Dermis blood vessel endothelial cell (primary cell): ENCODE measurements at places on chromosomes 16 and 17.

DNA sequence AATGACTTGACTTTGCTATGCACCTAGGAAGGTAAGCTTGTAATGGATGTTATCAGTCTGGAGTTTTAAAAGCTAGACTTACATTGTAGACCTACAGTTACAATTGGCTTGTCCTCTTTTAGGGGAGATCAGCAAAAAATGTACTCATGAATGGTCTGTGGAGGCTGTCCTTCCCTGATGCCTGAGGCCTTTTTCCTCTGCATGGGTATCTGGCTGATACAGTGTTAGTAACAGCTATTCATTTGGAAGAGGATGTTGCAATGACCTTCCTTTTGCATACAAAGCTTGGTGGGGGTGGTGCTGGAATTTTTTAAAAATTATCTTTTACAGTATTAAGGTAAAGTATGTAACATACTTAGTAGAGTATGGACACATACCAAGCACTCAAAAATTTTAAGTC, 525.5 kb downstream of the KIF2B start:
- DNase-seq: no peak

- DNase-seq: no peak
Measured at GRCh38 chr17:74833501-74834377, 25.9 kb downstream of the GRIN2C start.

GRCh38 chr16:19938536-19938935, 53.9 kb upstream of the GPRC5B start:
- no peak for DNase-seq

DNA sequence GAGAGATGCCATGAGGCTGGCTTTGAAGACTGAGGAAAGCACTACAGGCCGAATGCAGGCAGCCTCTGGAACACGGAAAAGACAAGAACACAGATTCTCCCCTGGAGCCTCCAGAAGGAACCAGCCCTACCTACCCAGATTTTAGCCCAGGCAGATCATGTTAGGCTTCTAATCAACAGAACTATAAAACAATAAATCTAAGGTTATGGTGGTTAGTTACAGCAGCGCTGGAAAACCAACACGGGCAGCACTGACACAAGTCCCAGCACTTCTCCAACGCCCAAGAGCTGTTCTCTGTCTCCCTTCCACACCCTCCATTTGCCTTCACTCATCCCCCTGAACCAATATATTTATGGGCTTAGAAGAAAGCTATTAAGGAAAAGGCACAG, 7.5 kb downstream of the ANKRD11 start:
- DNase-seq: no peak

DNA sequence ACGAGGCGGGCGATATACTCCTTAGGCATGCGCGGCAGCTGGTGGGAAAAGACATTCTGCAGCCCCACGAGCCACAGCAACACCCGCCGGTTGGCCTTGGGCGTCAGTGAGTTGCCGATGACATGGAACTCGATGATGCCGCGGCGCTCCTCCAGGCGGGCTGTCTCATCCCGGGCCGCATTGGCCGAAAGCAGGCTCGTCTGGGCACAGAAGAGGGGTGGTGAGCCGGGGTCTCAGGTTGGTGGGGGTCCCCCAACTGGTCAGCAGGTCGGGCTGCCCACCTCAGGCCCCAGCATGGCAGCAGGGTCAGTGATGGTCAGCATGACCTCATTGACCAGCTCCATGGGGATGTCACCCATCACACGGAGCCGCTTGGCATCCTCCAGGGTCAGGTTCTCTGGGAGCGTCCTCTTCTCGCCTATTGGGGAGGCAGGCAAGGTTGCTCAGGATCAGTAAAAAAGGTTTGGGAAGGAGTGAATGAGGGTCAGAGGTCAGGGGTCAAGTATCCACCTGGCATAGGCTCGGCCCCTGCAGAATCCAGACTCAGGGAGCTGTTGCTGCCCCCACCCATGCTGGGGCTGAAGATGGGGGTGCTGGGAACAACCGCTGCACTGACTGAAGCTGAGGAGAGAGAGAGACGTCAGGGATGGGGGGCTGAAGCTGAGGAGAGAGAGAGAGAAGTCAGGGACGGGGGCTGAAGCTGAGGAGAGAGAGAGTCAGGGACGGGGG, 3.6 kb downstream of the KAT2A start:
- no peak for DNase-seq

DNA sequence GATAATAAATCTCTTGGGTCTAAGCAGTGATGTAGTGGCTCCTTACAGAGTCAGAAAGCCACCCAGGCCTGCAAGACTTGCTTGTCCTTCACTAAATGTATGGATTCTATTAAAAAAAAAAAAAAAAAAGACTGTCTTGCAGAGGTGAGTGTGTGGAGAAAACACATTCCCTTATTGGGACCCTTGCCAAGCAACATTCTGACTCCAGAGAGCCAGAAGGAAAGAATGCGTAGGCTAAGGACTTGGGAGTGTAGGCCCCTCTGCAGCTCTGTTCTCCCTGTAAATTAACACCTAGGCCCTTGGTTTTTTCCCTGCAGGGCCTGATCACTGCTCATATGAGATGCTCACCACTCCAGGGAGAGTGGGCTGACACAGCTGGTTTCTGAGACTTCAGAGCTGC, 17.8 kb downstream of the SCPEP1 start:
- no peak for DNase-seq

GRCh38 chr17:7094652-7095019, 14.6 kb upstream of the CLEC10A start:
- no peak for DNase-seq

DNA sequence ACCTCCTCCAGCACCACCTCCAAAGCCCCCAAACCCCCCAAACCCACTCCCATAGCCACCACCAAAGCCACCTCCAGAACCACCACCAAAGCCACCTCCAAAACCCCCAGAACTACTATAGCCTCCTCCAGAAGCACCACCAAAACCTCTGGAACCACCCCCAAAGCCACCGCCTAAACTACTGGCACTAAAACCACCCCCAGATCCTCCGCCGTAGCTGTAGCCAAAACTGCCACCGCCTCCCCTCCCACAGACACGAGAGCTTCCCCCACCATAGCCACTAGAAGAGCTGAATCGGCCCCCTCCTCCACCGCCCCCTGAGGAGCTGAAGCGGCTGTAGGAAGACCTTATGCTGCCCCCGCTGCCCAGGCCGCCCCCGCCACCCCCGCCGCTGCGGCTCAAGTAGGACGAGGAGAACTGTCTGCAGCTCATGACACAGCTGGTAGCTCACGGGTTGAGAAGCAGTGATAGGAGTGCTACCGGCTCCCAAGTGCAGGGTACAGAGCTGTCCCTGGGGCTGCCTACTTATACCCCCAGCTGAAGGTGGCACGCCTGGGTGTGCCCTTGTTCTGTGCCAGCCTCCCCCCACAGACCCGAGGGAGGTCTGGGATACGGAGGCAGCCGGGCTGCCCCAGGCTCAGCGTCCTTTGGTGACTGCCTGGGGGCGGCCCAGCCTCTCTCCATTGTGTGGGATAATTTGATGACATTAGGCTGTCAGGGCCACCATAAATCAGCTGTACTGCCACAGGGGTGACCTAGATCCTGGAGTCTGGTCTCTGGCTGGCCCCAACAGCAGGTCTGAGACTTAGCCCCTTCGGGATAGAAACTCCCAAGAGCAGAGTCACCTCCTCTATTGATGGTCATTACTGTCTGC, at the start of gene KRT9:
Gene KRT9 (minus strand): TSS at position 499 of the 874 bp plus-strand sequence. CDS start 67 bp downstream, at position 432.
- no peak for DNase-seq

DNA sequence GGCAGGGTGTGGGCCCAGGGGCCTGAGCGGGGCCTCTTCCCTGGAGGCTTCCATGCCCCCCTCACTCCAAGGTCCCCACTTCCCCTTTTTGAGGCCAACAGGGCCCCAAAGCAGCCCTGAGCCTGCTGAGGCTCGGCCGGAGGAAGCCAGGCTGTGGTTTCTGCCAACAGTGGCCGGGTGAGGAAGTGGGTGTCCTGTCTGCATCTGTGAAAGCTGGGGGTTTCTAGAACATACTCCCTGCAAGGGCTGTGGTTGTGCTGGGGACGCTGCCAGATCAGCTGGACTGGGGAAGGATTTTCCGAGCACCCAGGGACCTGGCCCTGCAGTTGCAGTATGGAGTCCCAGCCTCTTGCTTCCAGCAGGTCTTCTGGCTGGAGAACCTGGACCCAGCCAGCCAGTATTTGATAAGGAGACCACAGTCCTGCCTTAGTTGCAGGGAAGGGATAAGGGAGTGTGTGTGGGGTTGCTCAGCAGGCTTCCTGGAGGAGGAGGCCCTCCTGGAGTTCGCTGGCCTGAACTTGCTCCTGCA, 15.7 kb downstream of the ADCY7 start:
- DNase-seq: no peak
